ENCODE measurements at places on chromosomes 12 and 14. TPM values are rescaled to one million over a fixed set of nuclear protein-coding genes. Genes with fewer than 3 reads are reported as not detected.
A peak's percentile ranks its signal among the peaks of the same experiment; 100 is the strongest.

Gene P3H3
- 28.8 TPM for total RNA-seq

DNA sequence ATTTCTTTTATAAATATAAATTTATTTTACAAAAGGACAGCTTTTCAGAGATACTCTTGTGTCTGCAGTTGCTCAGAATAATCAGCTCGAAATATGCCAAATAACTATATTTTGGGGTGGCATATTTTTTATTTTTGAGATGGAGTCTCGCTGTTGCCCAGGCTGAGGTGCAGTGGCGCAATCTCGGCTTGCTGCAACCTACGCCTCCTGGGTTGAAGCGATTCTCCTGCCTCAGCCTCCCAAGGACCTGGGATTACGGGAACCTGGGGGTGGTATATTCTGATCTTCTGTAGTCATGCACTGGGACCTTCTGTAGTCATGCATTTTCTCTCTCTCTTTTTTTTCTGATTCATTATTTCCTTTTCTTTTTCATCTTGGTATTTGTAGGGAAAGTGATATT lies 135.0 kb upstream of the AMIGO2 start:
- DNase-seq: no peak

Gene PPP4R4
- total RNA-seq: 0.32 TPM

Gene PLA2G1B
- not detected for total RNA-seq

- DNase-seq: no peak
These were observed 56.4 kb downstream of the PPP2R5E start for GRCh38 chr14:63486738-63487137.

Gene EEF1AKMT3
- total RNA-seq: 12.6 TPM

- no peak for DNase-seq
These were observed 10.6 kb downstream of the GPR33 start for GRCh38 chr14:31477248-31477647.

- DNase-seq: no peak
These were observed 54.9 kb upstream of the PPP2R5C start for GRCh38 chr14:101706509-101707067.

DNA sequence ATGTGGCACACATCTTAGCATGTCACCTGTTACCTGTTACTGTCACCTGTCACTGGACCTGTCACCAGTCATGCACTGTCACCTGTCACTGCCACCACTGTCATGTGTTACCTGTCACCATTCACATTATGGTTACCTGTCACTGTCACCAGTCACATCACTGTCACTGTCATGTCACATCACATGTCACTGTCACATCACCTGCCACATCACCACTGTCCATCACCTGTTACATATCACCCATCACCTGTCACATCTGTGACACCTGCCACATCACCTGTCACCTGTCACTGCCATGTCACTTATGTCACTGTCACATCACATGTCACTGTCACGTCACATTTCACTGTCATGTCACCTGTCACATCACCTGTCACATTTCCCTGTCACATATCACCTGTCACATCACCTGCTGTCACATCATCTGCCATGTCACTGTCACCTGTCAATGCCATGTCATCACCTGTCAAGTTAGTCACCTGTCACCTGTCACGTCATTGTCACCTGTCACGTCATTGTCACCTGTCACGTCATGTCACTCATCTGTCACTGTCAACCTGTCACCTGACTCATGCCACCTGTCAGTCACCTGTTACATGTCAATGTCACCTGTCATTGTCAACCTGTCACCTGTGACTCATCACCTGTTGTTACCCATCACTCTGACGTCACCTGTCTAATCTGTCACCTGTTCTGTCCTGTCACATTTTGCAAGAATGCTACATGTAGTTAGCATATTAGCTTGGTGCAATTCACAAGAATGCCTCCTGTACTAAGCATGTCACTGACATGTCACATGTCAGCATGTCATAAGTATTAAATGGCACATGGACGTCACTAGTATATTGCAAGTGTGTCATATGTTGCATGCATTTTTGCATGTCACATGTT lies 29.0 kb upstream of the TESC start:
- no peak for DNase-seq

DNA sequence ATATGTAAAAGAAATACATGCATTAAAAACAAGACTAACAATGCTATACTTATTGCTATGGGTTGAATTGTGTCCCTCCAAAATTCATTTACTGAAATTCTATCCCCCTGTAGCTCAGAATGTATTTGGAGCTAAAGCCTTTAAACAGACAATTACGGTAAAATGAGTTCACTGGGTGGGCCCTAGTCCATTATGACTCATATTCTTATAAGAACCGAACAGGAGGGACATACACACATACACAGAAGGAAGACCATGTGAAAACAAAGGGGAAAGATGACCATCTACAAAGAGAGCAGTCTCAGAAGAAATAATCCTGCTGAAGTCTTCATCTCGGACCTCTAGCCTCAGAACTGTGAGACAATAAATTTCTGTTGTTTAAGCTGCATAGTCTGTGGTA lies 77.1 kb upstream of the ANKS1B start:
- no peak for DNase-seq

DNA sequence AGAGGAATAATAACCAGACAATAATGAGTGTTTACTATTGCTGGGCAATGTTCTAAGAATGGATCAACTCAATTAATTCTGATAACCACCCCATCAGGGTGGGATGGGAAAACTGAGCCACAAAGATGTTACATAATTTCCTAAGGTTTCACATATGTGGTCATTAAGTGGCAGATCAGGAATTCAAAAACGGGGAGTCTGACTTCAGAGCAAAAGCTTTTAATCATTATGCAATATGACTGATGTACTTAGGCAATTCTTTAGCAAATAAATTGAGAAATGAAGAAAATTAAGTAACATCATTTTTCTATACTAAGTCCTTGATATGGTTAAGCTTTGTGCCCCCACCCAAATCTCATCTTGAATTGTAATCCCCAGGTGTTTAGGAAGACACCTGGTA lies 53.4 kb downstream of the PLCZ1 start:
- DNase-seq: no peak

DNA sequence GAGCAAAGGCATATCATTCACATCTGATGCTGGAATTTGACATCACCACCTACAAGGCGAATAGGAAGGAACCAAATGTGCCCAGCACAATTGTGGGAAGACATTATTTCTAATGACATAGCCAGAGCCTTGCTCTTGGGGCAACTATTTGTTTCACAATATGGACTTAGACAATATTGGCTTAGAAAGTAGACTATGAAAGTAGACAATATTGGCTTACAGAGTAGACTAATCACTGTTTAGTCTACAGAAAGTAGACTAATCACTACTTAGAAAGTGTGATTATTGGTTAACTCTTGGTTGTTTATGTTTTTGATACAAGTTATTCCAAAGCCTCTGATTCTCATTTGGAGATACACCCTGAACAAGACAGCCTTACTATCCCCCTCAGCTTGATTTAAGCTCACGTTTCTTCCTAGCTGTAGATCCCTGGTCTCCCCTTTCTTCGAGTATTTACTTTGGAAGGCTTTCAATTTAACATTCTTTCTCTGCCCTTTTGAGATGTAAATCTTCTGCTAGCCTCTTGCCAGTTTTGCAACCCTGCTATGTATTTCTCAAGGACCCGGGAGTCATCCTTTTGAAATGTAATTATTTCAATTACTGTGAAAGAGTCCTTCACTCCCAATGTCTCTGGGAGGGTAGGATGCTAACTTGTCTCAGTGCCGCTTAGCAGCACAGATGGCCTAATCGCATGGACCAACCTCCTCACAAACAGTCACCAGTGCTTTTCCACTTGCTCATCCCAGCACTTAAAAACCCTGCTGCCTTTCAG lies 843.2 kb downstream of the GALC start:
- DNase-seq: no peak

DNA sequence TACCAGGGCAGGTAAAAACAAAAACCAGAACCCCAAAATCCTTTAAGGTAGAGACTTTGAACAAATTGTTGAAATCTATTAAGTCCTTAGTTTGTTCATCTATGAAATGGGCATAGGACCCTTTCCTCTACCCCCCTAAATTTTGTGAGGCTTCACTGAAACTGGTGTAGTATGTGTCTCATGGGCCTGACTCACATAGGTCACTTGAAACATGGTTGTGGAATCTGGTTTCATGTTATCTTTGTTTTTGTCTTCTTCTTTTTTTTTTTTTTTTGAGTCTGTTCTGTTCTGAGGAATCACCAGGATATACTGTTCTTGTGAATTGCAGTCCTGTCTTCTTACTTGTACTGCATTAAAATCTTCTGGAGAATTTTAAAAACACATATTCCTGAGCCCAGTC lies 202.2 kb downstream of the KTN1 start:
- no peak for DNase-seq

Gene KITLG
- 21.0 TPM for total RNA-seq

- peak; percentile 25 for DNase-seq
These were observed 278.3 kb downstream of the NRXN3 start for GRCh38 chr14:78448164-78449094.

- no peak for DNase-seq
These were observed 3.5 kb upstream of the PHLDA1 start for GRCh38 chr12:76035045-76035444.

DNA sequence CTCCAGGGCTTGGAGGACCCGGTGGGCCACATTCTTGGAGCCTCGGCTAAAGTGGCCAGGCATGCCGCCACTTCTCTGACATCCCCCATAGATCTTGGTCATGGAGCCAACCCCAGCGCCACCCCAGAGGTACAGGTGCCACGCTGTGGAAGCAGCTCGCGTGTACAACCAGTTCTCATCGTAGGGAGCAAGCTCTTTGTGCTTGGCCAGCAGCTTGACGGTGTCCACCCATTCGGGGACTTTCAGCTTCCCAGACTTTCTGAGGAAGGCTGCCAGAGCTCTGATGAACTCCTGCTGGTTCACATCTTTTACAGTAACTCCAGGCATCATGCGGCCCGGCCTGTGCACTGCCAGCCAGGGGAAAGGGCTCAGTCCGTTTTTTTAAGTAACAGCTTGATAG lies 29.3 kb upstream of the EAPP start:
- no peak for DNase-seq

GRCh38 chr14:80269353-80269925 lies 58.1 kb upstream of the DIO2 start:
- no peak for DNase-seq

Data from prostate gland (tissue), 2 donors.